Pancreas (tissue), 10 donors: ENCODE measurements at places on chromosomes 1 and 21. TPM values are rescaled to one million over a fixed set of nuclear protein-coding genes. Genes with fewer than 3 reads are reported as not detected.

SAMD11 gene
- 1.4 TPM for total RNA-seq

TMPRSS2 gene
- 73.6 TPM for total RNA-seq

SHE gene
- total RNA-seq: 2.7 TPM

WDR26 gene
- 25.1 TPM for total RNA-seq

GPR25 gene
- not detected for total RNA-seq
